ENCODE measurements at places on chromosomes 12 and 14.

DNA sequence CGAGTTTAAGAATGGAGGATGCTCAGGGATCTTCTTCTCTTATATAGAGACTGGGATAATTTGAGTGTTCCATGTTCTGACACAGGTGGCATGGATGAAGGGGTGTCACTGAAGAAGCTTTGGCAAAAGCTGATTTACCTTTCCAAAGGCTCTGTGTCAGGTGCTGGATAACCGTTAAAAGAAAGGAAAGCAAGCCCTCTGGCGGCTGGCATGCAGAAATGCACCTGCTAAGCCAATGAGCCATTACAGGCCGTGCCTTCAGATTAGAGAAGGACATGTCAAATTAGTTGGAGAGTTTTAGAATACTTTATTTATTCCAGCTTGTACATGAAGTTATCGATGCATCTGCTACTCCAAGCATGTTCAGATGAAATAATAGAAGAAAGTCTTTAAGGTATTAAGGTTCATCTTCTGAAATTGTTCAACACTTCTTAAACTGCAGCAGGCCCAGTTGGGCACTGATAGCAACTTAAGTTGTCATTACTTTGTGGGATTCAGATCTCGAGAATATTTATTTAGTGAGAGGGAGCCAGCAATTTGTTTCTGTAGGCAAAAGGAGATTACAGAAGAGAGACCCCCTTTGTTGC, 678.2 kb downstream of the NRXN3 start:
- no peak for DNase-seq

GRCh38 chr12:57194253-57194652, 22.3 kb upstream of the NXPH4 start:
- DNase-seq: no peak

DNA sequence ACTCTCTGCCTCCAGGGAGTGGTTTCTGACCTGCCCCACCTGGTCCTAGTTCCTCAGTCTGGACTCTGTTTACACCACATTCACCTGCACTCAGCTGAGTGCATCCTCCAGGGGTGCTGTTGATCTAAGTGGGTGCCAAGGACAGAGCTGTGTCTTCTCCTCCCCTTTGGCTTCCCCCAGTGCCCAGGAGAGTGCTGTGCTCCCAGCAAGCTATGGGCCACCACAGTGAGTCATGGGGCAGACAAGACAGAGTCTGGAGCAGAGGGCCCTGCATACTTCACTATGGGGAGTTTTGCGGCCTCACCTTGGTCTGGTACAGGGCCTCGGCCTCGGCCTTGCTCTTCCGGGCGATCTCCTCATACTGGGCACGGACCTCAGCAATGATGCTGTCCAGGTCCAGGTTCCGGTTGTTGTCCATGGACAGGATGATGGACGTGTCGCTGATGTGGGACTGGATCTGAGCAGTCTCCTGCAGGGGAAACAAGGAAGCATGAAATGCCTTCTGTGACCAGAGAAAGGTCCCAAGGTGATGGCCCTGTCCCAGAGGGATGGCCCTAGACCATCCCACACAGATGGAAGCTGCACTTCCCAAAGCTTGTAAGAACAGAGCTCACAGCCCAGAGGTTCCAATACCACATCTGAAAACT, 4.9 kb downstream of the KRT73 start:
- no peak for DNase-seq

DNA sequence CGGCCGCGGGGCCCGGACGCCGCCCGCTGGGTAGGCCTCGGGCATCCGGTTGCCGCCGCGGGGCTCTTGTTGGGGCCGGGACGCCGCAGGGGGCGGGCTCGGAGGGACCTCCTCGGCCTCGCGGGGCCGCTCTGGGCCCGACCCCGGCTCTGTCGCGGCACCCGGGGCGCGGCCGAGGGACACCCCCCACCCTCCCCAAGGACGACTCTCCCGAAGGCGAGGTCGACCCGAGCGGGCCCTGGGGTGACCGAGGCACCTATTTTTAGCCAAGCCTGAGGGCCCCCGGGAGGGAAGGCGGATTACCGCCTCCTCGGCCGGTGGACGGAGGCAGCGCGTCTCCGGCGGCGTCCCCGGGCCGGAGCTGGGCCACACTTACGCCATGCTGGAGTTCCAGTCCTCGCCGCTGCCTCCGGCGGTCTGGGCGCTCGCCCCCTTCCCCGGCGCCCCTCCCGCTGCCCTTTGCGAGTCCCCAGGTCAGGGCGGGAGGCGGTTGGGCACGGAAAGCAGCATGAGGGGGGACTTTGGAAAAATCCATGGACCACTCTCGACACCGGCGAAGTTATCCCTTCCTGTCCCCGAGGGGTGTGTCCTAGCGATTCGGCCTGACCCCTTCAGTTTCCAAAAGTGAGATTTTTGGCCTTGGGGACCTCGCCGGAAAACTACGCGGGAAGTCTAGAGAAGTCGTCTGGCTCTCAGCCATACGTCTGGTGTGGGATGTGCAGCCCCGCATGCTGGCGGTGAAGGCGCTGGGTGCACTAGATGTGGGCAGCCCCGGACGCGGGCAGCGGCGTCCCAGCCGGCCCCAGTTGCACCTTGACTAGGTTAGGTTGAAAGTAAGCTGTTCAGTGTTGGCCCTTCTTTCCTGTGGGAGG, 699 bp downstream of the KTN1 start:
- no peak for DNase-seq
